ENCODE measurements at places on chromosomes 7 and 10.

GRCh38 chr10:118958984-118959925, 70.3 kb upstream of the NANOS1 start:
- peak; percentile 81 for DNase-seq

DNA sequence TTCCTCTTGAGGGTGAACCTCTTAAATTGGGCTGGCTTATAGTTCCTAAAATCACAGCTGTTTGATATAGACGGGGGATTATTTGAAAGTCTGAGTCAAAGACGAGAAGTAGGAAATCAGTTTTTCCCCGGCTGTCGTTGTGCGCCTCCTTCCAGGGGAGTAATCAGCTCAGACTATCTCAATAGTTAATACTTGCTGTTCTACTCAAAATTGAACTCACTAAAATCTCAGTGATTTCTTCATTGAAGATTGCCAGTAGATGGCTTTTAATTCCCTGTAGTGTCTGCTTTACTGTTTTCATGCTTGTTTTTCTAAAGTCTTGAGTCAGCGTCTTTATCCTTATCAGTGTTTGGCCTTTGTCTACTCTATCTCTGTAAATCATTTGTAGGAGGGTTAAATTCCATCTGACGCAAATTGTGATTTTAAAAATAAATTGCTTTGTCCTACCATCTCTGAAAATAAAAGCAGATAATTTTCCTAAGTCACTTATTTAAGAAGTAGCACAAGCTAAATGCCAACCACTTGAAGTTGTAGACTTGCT, 47.3 kb downstream of the CNNM2 start:
- DNase-seq, result no peak

GRCh38 chr7:47839381-47839780, 108.9 kb downstream of the PKD1L1 start:
- DNase-seq, result no peak

GRCh38 chr10:75427951-75428350, 3.5 kb upstream of the LRMDA start:
- no peak for DNase-seq

GRCh38 chr10:17056781-17057428, 72.7 kb downstream of the CUBN start:
- DNase-seq, result no peak

- no peak for DNase-seq
These were observed 119.2 kb downstream of the LRRC4 start for GRCh38 chr7:127911968-127912511.

- DNase-seq, result no peak
These were observed 253.4 kb downstream of the KIAA1217 start for GRCh38 chr10:24462291-24462813.

DNA sequence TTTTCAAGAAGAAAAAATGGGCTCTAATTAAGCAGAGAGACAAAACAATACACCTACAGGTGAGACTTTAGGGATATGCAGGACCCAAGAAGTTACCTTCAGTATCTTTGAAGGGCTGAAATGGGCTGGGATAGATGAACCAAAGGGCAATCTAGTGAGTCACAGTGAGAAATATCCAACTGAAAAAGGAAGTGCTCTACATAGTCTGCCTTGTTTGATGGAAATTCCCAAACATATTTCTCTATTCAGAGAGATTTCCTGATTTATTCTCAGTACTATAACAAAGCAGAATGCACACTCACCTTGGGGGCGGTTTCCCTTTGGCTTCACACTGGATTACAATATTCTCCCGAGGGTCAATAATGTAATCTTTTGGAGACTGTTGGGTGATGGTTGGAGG, 104.1 kb upstream of the LAMB4 start:
- no peak for DNase-seq

DNA sequence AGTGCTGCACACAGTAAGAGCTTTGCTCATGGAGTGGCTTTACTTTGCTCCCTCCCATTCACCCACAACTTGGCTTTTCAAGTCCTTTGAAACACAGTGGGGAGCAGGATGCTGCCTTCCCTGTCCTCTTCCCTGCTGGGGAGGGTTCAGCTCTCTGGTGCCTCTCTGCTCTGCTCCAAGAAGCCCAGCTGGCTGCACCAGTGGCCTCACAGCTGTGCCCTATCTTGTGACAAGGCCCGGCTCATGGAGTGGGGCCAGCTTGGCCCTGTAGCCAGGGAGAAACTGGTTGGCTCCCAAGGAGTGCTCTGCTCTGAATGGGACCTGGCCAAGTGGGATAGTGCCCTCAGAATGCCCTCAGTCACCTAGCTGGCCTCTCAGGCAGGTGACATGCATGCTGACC, 212.3 kb upstream of the ZMIZ1 start:
- peak; percentile 37 for DNase-seq

DNA sequence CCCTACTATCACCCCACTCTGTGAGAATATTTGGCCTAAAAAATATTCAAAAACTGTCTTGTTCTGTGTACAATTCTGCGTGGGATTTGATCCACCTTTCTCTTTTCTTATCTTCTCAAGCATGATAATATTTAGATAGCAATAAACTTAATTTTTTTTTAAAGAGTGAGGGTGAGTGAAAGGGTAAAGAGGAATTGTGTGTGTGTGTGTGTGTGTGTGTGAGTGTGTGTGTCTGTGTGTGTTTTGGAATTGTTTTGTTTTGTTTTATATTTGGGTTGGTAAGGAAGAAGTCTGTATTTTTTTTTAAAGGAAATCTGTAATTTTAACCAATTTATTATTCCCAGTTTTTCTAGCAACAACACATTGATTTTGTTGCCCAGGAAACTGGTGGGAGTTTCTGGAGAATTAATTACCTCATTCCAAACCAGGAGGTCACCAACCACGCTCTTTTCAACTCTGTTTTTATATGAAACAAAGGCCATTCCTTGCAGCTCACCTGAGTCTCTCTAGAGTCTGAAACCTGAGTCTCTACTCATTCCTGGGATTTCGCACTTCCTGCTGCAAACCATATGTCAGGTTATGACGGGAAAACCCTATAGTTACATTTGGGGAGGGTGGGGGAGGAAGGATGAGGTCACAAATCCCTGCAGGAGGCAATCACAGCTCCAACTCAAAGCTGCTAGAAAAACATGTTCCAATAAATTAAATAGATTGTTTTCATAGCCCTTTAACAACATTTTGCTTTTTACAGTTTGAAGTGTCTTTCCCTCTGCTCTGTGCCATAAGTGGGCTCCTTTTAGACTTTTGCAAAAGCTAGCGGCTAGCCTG, 38.1 kb upstream of the XPNPEP1 start:
- DNase-seq, result no peak

DNA sequence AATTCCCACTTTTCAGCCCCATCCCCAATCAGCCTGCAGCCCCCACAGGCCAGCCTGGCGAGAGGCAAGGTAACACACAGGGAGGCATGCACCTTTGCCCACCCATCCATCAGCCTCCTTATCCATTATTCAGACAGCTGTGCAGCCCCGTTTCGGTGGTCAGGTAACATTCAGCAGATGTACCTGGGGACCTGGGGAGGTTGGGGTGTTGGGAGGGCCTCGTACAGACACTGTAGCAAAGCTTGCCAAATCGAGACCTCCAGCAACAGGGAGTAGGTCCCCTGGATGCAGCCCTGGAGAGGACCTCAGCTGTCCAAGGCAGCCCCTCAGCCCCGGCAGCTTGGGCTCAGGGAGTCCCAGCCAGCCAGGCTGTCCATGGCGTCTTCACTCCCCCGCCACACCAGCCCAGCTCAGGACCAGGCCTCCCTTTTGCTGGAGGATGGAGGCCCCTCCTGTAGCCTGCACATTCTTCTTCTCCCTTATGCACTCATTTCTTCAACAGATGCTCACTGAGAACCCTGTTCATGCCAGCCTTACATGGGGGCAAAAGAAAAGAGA, 8.5 kb upstream of the DRGX start:
- no peak for DNase-seq

GRCh38 chr7:105741982-105742381, 134.4 kb downstream of the ATXN7L1 start:
- no peak for DNase-seq

DNA sequence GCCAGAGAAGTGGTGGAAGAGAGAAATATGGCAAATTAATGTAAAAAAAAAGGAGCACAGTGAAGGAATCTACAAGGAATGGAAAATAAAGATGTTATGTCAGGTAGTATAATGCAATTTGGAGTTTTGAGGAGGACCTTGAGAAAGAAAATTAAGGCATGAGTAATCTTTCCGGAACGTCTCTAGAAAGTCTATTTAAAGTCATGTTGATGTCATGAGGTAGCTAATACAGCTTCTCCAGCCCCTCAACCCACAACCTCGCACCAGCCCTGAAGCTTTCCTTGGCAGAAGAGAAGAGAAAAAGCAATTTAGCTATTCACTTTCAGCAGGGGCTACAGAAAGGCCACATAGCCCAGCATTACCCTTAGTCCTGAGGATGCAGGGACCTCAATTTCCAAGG, 22.5 kb downstream of the TRDMT1 start:
- DNase-seq, result no peak

GRCh38 chr7:101677391-101677790, 48.3 kb upstream of the MYL10 start:
- no peak for DNase-seq

- DNase-seq, result no peak
These were observed 20.8 kb upstream of the CCAR1 start for GRCh38 chr10:68700197-68700596.

DNA sequence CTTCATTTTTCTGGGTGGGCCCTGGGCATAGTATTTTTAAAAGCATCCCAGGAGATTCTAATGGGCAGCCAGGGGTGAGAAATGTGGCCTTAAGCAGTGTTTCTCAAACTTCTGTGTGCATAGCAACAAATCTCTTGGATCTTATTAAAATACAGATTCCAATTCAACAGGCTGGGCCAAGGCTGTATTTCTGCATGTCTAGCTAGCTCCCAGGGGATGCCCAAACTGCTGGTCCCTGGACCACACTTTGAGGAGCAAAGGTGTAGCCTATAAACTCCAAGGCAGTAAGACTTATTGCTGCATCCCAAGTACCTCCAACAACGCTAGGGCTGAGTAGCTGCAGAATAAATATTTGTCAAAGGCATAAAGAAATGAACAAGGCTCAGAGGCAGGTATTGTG, 292.9 kb upstream of the ZMIZ1 start:
- no peak for DNase-seq

- no peak for DNase-seq
These were observed 55.3 kb upstream of the ADO start for GRCh38 chr10:62749093-62749683.

DNA sequence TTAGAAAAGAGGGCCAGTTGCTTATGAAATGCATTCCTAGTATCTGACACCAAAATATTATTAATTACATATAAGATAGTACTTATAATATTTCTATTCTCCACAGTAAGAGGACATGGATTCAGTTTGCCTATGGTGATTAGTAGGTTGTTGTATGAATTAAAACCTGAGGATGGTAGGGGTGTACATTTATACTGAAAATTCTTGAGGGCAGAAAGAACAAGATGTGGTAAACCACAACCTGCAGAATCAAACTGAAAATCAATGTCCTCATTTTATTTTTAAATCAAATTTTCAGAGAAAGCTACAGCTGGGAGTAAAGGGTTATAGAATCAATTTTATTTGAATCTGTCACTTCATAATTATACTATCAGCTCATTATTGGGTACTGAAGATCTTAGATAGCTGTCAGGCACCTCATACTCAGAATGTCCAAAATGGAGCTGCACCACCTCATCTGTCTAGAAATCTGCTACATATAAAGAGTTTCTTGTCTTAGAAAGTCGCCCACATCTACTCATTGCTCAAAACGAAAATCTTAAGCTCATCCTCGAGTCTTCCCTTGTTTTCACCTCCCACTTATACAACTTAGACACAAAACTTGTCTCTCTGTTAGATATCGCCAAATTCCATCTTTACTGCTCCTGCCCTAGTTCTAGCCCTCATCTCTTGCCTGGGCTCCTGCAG, 65.4 kb downstream of the MYO3A start:
- no peak for DNase-seq

GRCh38 chr7:76060842-76061241, 12.9 kb downstream of the MDH2 start:
- DNase-seq, result no peak

- DNase-seq, result no peak
These were observed 81.2 kb upstream of the PIP4K2A start for GRCh38 chr10:22795546-22795945.

- no peak for DNase-seq
These were observed 71.6 kb upstream of the ZPBP start for GRCh38 chr7:50164559-50165170.

DNA sequence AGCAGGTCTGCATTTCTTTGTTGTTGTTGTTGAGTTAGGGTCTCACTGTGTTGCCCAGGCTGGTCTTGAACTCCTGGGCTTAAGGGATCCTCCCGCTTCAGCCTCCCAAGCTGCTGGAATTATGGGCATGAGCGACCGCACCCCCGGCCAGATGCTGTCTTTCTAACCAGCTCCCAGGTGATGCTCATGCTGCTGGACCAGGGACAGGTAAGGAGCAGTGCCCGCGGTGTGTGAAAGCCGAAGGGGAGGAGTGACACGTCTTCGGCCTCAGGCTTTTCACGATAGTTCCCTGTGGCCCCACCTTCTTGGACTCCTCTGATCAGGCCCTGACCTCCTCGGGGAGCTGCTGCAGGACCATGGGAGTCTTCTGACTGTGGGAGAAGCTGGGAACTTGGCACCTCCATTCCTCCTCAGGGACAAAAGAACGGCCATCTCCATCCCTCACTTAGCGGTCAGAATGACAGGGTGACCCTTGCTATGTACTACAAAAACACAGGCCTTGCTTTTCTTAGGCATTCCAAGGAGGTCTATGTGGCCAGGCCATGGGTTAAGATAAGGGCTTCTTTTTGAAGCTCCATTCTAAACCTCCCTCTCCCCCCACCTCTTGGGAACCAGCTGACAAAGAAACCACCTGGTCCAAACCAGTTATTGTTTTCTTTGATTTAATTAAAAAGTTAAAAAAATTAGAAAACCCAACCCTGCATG, 5.5 kb downstream of the SFRP5 start:
- no peak for DNase-seq

DNA sequence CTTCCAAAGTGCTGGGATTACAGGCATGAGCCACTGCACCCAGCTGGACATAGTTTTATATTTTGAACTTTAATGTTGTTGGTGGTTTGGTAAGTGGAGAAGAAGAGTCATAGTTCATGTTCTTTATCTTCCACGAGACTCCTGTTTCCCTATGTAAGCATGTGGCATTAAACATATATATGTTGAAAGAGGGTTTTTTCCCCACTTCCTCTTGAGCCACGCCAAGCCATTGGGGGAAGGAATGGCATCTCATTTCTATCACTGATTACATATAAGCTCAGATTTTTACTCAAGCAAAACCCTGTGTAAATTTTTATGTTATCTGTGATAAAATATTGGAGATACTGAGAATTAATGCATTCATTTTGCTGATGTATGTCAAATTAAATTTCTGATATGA, 300.4 kb downstream of the PHF14 start:
- no peak for DNase-seq

GRCh38 chr7:37342688-37343471, 105.8 kb downstream of the ELMO1 start:
- DNase-seq, result no peak

DNA sequence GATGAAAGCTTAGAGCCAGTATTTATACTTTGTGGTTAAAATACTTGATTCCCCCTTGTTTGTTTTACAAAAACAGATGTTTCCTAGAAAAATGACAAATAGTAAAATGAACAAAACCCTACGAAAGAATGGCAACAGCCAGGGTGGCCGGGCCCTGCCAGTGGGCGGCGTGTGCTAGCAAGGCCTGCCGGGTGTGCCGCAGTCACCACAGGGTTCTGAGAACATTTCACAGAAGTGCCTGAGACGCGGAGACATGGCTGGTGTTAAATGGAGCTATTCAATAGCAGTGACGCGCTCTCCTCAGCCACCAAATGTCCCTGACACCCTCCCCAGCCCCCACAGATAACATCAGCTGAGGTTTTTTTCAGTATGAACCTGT, 14.5 kb downstream of the GPR146 start:
- DNase-seq, result peak; percentile 82

- peak; percentile 37 for DNase-seq
These were observed 71.0 kb downstream of the CASD1 start for GRCh38 chr7:94580601-94581000.

GRCh38 chr7:51045319-51046102, 262.8 kb upstream of the GRB10 start:
- DNase-seq, result peak; percentile 45
